Renal pelvis (tissue), 12 donors: ENCODE measurements at places on chromosomes 3 and 15. TPM values are rescaled to one million over a fixed set of nuclear protein-coding genes. Genes with fewer than 3 reads are reported as not detected.

GRCh38 chr3:82685761-82686160, 924.3 kb upstream of the GBE1 start:
- no peak for DNase-seq

GPR149 gene
- polyA plus RNA-seq, result not detected

ECE2 gene
- not detected for polyA plus RNA-seq

- no peak for DNase-seq
Measured at GRCh38 chr15:95468820-95469219, 861.7 kb upstream of the NR2F2 start.

GRCh38 chr15:34993412-34993811, 5.3 kb upstream of the ZNF770 start:
- DNase-seq, result no peak

DNA sequence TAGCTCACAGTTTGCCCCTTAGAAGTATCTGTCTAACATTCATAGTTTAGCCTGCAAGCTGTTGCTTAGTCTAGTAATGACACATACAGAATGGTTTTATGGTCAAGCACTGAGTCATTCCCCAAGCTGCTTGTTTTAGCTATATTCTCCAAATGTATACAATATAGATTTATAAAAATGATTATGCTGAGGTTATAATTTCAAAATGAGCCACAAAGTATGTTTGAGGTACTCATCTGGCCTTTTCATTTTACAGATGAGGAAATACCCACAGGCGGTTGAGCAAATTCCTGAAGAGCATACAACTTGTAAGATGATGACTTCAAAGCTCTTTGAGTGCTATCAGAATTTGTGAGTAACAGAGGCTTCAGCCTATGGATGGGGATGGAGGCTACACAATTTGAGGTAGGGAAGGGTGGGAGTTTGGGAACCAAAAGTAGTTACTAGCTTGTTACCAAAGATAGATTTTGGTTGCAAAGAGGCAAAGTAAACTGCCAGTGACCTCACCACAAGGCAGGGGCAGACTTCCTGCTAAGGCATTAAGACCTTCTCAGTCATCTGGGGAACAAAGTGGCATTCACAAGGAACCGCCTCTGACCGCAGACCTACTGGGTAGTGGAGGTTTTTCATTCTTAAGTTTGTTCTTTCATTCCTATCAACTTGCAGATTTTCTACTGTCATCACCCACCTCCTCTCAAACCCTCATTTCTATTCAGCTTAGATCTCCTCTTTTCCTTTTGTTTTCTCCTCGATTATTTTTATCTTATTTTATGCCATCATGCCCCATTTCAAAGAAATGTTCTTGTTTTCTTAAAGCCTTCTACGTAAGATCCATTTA, 257.2 kb upstream of the NECTIN3 start:
- DNase-seq, result no peak

DNA sequence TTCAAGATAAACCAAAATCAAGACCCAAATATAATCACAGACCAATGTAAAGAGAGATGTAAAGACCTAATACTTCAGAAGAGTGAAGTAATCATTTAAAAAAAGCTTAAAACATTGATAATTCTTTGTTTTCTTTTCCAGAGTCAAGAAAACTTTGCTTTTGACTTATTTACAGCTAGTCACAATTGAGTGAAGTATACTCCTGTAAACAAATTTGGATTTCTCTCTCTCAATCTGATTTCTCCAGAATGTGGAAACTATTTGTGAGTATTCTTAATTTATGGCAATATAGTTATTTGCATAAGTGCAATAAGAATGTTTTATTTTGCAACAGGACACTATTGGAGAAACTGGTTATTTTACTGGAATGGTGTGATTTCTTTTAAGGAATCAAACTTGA, 43.7 kb upstream of the ZBTB20 start:
- DNase-seq, result no peak

GRCh38 chr3:9617056-9617455, 32.2 kb upstream of the MTMR14 start:
- no peak for DNase-seq

GRCh38 chr3:113867506-113867905, 28.9 kb downstream of the GRAMD1C start:
- no peak for DNase-seq

ELP6 gene
- 42.1 TPM for polyA plus RNA-seq

GRCh38 chr15:94744080-94744793, 512.9 kb downstream of the MCTP2 start:
- no peak for DNase-seq

DNA sequence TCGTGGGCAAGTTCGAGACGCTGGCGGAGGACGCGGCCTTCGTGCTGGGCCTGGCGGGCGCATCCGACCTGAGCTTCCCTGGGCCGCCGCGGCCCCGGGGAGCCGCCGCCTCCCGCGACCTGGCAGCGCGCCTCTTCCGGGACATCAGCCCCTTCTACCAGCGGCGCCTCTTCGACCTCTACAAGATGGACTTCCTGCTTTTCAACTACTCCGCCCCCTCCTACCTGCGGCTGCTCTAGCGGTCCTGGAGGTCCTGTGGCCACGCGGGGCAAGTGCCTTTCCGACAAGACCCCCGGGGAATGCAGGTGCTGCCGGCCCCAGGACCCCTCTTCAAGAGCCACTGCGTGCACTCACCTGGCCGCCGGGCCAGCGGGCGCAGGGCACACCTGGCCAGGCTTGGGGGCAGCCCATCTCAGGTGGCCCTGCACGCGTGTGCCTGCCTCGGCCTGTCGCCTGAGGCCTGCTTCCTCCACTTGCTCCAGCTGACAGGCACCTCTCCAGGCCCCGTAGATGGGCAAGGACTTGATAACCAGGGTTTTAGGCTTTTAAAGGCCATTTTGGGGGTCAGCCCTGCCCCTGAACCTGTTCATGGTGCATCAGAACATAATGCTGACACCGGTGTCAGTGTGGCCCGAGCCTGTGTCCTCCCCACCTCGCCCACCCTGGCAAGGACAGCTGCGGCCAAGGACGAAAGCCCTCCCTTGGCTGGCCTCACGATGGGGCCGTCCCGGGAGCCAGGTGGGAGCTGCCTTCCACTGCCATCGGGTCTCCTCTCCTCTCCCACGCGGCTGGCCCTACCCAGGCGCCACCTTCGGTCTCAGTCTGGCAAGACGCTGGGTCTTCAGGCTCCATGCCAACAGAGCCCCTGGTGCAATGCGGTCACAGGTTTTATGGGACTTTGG, 16.1 kb downstream of the C3orf22 start:
- DNase-seq, result no peak

EPB42 gene
- polyA plus RNA-seq, result 0.83 TPM

DNA sequence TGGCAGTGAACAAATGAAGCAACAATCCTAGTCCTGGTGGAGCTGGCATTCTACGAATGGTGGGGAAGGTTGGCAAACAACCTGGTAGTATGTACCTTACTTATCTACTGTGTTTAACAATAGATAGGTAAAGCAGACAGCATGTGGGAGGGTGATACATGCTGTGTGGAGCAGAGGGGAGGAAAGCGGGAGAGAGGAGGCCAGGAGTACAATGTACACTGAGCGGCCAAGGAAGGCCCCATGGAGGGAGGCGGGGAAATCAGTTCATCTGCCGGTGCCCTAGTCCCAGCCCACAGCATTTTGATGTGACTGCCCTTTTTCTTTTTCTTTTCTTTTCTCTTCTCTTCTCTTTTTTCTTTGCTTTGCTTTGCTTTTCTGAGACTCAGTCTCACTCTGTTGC, 5.3 kb upstream of the RHCG start:
- DNase-seq, result no peak

PRKAR2A gene
- 45.6 TPM for polyA plus RNA-seq

DNA sequence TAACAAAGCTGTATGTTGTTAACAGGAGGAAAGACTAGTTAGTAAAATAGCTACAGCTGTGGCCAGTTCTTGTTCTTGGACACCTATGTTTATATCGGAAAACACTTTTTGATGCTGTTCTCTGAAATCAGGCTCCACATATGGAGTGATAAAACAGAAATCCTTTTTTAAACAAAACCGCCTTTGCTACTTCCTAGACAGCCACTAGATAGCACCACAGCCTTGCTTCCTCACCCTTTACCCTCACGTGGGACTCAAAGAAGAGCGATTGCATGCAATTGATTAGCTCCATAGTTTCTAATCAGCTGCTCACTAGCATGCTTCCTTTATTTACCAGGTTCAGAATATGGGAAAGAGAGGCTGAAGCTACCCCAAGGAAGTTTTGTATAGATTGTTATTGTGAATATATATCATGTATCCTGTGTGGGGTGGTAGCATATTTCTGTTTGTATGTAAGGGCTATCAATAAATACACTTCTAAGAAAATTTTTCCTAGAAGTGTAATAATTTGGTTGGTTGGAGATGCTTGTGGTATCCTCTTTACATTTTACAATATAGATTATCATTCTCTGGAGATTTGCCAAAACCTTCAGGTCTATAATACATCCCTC, 4.3 kb upstream of the MTFMT start:
- no peak for DNase-seq

PAQR5 gene
- 32.8 TPM for polyA plus RNA-seq

DNA sequence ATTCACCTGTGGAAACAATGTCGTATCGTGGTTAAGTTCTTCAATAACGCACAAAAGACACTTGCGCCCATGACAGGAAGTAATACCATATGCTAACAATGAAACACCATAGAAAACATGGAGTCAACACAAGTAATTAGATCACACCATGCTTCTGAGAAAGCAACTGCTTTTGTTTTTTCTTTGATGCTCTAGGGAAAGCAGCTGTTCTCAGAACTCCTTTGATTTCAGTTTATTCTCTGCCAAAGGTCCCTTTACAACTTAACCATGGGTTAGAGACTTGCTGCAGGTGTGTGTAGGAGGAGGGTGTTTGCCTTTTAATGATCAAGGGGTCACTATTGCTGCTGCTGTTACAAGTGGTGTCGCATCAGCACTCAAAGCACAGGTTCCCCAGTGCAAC, 324.0 kb upstream of the SLCO3A1 start:
- DNase-seq, result peak; percentile 11

DLEC1 gene
- 1.5 TPM for polyA plus RNA-seq

GRCh38 chr15:79168922-79169456, 78.4 kb upstream of the RASGRF1 start:
- DNase-seq, result peak; percentile 37

- DNase-seq, result no peak
Measured at GRCh38 chr15:94456226-94456625, 224.9 kb downstream of the MCTP2 start.

DNA sequence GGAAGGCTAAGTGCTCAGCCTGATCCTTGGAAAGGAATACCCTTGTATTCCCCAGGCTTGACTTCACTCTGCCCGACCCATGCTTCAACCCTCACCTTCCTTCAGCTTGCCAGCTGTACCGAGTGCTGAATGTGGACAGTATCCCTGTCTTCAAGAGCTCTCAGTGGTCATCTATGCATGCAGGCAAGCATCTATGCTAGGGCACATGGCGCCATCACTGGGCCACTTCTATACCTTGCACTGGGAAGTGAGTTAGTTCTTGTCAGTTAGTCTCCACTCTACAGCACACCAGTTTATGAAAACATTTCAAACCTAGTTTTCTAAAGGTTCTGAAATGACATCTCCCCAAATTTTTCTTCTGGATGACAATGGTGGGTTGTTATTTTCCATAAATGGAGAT, 82.0 kb upstream of the MYRIP start:
- DNase-seq, result no peak

PTPRG gene
- 83.3 TPM for polyA plus RNA-seq

- no peak for DNase-seq
Measured at GRCh38 chr3:143090976-143091837, 28.4 kb upstream of the CHST2 start.

DNA sequence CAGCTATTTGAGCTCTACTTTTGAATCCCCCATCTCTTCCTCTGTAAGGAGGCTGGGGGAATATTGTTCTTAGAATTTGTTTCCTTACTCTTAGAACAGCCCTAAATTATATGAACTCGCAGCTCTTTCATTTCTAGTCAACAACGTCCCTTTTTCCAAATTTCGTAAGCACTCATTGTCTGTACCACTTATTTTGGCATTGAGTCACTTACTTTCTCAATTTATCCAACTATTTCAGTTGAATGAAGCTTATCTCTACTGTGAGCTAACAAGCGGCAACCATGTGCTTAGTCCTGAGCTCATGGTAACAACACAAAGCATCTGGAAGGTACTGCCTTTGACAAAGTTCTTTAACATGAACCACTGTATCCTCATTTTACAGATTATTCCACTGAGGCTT, 191.1 kb downstream of the GREM1 start:
- no peak for DNase-seq

GRCh38 chr3:52345521-52346109, 29.5 kb downstream of the DNAH1 start:
- DNase-seq, result no peak

LRTM1 gene
- polyA plus RNA-seq, result not detected

- no peak for DNase-seq
Measured at GRCh38 chr3:31531452-31531991, 1.2 kb upstream of the STT3B start.

DNA sequence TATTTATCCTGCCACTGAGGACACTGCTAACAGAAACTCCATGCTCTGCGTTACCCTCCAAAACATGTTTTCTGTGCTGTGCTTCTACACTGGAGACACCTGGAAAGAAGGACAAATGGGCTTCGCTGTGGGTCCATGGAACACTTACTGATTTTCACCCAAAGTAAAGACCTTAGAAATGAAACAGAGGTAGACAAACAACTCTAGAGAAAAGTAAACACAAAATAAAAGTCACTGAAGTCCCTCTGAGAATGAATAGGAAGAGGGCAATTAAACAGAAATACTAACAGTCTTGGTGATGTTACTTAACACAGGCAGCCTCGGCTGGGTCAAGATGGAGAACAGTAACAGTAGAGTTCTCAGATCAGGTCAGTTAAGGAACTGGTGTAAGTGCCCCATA, 6.7 kb upstream of the STIMATE start:
- no peak for DNase-seq

GRCh38 chr15:69854001-69854400, 243.7 kb downstream of the TLE3 start:
- DNase-seq, result no peak

GRCh38 chr3:78201091-78201490, 1161.2 kb downstream of the ROBO2 start:
- DNase-seq, result no peak

GRCh38 chr3:37726525-37727290, 135.0 kb upstream of the CTDSPL start:
- no peak for DNase-seq

EXD1 gene
- not detected for polyA plus RNA-seq

DNA sequence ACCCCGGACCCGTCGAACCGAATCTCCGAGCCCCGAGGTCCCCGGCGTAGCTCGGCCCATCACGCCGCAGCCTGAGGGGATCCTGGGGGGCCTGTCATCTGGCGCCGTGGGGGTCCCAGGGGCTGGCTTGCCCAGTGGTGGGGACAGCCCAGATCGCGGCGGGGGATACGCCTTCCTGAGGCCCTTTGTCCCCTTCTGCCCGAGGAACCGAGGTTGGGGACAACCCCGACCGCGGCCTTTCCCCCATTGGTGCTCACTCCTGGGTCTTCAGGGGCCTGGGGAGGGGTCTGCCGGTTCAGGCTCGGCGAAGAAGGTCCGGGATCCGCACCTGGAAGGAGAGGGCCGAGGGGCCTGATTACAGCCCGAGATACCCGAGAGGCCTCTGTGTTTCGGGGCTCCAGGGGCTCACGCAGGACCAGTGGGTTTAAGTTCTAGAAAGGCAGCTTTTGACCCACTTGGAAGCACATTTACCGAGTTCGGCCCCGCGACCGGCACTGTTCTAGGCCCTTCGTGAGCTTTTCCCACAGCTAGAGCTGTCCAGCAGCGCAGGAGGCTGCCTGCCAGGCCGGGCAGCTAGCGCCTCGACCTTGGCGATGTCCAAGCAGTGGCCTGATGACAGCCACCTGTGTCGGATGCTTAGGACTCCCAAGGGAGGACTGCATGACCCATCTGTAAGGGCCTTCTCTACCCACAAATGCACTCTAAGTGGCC, 504 bp downstream of the ABHD2 start:
- DNase-seq, result no peak

SH3BP5 gene
- polyA plus RNA-seq, result 52.8 TPM

GRCh38 chr3:14608298-14608697, 43.3 kb upstream of the CCDC174 start:
- no peak for DNase-seq

- DNase-seq, result no peak
Measured at GRCh38 chr3:127041264-127041820, 58.4 kb downstream of the PLXNA1 start.
